GM04503 (cell line): ENCODE measurements at places on chromosomes 6 and 20.

DNA sequence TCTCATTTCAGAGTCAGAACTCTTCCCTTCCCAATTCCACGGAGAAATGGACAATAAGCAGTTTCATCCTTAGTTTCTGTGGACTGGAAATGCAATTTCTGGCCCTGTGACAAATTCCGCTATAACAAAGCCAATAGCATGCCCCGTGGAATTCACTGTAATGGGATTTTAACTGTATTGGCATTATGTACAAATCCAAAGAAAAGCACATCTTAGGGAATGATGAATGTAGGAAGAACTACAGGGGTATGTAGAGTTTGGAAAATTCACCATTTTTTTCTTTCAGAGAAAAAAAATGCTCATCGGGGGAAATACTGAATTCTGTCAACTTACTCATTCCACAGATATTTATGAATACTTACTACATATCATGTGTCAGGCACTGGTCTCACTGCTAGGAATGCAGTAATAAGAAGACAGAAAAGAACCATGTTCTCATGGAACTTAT, 43.5 kb downstream of the KIF6 start:
- DNase-seq, result no peak

GRCh38 chr20:20393207-20394120, 25.6 kb downstream of the INSM1 start:
- no peak for DNase-seq

DNA sequence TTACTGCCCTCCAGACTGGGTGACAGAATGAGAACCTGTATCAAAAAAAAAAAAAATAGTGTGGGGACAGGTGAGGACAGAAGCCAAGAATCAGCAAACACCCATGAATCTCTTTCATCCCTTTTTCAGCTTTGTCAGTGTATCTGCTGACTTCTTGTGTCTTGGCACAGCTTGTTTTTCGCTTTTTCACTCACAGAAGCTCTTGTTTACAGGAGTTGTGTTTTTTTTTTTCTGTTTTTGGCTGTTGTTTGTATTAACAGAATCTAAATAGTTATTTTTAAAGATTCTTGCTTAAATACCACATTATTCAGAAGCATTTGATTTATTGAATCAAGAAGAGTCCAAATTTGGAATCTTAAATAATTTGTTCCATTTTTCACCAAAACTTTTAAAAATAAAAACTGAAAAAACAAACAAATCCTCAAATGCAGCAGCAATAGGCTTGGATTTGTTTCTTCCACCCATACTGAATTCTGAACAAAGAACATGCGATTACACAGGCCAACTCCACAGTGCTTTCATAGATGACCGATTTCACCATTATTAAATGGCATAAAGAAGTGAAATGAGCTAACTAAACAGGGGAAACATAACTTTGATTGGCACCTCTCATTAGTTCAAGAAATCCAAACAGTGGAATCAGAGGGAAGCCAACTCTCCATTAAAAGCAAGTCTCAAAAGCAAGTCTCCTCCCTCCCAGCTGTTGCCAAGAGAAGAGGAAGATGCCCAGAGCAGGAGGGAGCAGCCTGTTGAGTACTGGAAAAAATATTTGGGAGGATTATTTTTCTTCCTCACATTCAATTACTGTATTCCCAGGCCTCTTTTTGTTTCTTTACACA, 27.2 kb upstream of the GPR63 start:
- no peak for DNase-seq

GRCh38 chr6:35804996-35805736, at the start of gene LHFPL5:
Gene LHFPL5 (plus strand): TSS chr6:35805352. CDS start chr6:35805671, 319 bp downstream.
- DNase-seq, result no peak

- no peak for DNase-seq
These were observed 684 bp downstream of the PAQR8 start for GRCh38 chr6:52362443-52363227.

GRCh38 chr6:514396-514978, 122.9 kb downstream of the IRF4 start:
- no peak for DNase-seq

- no peak for DNase-seq
These were observed 91.0 kb downstream of the TMEM242 start for GRCh38 chr6:157232161-157232895.

- DNase-seq, result no peak
These were observed 7.2 kb downstream of the ACSS1 start for GRCh38 chr20:25050501-25051350.

DNA sequence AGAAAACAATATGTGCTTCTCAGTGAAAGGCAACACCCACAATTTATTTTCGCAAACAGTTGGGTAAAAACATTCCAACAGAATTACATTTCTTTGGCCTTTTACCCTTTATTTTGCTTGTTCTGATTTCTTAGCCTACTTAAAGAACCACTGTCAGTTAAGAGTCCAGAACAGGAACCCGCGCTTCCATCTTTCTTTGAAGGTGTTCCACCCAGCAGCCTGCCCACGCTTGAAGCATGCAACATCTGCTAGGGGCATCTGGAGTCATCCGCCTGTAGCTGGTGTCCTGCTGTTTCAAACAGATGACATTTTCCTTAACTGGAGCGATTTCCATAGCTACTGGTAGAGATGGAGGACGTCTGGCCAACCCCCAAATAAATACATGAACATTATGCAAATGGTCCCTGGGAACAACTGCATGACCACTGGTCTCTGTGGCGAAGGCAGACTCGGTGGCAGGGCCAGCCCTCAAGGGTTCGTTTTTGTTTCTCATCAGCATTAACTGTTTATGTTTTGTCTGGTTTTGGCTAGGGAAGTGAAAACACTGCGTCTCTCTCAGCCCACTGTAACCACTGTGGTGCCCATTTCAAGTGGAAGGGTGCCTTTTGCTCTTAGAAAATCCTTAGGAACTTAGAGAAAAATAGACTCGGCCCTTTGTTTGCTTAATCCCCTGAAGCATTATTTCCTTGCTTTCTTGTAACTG, 51.6 kb downstream of the LAMA4 start:
- DNase-seq, result no peak

DNA sequence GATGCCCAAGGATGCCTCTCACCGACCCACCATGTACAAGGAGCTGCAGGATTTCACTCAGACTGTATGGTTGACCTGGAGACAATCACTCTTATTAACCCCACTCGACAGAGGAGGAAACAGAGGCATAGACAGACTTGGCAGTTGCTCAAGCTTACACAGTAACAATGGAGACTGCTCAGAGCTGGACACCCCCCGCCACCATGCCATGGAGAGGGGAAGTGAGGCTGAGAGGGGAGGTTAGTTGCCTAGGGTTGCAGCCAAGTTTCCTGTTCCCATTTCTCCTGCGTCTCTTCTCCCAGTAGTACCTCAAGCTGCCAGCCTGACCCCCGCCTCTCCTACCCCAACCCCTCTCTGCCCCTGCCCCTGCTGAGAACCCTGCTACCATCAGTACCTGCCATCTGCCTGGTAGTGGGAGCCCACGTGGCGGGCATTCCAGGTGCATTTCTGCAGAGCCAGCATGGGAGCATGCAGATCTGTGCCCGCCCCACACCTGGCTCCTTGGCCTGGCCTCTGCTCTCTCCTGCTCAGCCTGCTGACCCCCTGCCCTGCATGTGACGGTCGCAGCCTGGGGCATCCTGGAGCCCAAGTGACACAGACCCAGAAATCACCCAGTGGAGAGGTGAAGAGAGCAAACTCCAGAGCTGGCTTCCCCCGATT, 157.7 kb downstream of the PREX1 start:
- no peak for DNase-seq

- DNase-seq, result no peak
These were observed 82.6 kb downstream of the EYA2 start for GRCh38 chr20:46977204-46977603.

- DNase-seq, result no peak
These were observed 79.5 kb upstream of the ATXN1 start for GRCh38 chr6:16840725-16841124.

DNA sequence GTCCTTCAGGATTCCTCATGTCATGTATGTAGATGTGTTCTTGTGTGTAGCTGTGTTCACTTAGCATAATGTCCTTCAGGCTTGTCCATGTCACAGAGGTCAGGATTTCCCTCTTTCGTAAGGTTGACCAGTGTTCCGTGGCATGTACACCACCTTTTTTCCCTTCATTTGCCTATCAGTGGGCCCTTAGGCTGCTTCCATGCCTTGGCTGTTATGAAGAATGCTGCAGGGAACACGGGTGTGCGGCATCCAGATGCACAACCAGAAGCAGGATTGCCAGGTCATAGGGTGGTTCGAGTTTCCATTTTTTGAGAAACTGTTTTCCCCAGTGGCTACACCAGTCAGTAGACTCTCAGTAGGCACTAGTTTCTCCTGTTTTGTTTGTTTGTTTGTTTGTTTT, 29.2 kb downstream of the SYNDIG1 start:
- no peak for DNase-seq

GRCh38 chr6:106569428-106569827, 59.9 kb downstream of the RTN4IP1 start:
- no peak for DNase-seq

DNA sequence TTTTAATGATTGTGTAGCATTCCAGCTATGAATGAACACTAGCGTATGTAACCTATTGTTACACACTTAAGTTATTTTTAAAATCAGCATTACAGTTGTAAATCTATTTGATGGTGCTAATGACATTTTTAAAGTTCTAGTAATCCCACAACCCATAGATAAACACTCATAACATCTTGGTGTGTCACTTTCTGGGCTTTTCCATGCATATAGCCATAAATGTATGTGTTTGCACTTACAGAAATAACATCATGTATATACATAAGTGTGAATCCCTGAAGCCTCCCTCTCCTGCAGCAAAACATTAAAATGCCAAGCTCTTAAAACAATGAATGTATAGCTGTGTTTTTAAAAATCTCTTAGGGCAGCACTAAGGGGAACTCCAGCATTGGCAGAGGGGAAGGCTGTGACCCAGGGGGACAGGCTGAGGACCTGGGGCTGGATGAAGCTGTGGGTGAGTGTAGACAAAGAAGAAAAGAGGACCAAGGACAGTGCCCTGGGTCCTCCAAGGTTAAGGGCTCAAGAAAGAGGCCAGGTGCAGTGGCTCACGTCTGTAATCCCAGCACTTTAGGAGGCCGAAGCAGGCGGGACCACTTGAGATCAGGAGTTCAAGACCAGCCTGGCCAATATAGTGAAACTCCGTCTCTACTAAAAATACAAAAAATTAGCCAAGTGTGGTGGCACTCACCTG, 929 bp upstream of the CENPB start:
- no peak for DNase-seq

DNA sequence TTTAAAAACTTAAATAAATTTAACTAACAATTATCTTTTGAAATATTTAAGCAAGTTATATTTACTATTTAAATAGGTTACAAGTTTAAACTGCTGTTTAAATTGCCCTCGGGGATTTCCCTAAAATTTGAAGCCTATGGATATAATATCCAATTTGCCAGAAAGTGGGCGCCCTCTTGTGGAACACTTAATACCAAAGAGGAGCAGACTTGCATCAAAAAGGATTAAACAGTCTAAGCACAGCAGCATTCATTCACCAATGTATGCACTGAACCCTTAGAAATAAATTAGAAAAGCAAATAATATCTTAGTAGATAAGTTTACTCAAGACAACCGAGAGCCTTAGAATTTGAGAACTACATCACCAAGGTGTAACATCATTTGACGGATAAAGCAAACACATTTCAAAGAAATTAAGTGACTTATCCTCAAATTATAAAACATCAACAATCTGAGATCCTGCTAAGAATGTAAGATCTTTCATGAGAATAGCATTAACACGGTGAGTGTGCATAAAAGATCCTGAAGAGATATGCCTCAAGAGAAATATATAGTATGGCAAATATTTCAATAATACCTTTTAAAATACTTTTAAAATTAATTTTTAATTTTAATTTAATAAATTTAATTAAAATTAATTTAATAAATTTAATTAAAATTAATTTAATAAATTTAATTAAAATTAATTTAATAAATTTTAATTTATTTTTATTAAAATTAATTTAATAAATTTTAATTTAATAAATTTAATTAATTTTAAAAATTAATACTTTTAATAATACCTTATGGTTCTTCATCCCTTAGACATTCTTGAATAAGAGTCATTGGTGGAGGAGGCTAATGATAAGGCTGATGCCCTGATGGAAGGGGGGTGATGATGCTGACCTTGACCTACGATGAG, 11.5 kb upstream of the MEP1A start:
- peak; percentile 3 for DNase-seq

GRCh38 chr6:141641406-141641805, 491.3 kb upstream of the GJE1 start:
- DNase-seq, result no peak

DNA sequence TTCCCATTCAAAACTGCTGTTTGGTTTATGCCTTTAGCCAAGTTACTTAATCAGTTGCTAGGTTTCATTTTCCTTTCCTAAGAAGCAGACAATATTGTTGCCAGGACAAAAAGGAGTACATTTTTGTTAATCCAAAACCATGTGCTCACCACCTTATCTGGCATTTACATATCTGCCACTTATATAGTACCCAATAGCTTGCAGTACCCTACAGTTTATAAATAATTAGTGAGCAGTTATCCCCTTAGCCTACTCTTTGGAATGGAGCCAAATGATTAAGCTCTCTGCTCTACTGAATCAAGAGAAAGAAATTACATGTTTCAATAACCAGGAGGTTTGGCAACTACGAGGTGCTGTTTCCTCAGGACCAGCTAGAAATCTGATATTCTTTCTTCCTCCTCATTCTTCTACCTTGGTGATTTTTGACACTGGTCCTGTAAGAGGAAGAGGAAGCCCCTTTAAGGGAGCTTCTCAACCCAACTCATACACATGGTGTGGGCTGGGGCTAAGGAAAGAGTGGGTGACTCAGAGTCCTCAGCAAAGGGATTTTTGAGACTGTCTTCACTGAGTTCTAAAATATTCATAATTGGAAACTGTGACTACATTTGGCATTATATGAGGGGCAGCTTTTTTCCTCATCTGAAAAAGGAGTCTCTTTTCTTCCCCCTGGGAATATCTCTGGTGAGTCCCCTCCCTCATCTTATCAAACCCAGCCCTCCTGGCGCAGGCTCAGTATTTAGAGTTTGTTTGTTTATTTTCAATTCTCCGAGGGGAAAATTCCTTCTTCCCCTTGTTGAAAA, 1.5 kb downstream of the ZNFX1 start:
- no peak for DNase-seq

DNA sequence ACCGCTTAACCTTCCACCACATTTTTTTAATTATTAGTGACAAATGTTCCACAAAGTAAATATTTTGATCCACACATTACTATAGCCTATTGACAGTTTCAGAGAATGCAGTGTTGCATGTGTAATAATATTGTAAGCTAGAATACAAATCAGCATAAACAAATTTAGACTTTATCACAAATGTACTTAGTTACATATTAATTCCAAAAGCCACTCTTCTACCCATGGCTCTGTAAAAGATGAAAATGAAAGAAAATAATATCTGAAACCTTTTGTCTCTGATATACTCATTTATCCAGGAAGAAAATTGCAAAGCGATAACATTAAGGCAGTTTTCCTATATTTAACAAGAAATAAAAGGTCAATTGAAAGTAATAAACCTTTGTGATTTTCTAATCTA, 954.0 kb upstream of the MAN1A1 start:
- no peak for DNase-seq

GRCh38 chr6:6315660-6316059, 4.8 kb downstream of the F13A1 start:
- peak; percentile 6 for DNase-seq

GRCh38 chr6:150006961-150007464, 18.3 kb downstream of the RAET1L start:
- DNase-seq, result no peak
